Skin of body (tissue), 3 donors: ENCODE measurements at places on chromosomes 12 and 14. TPM values are rescaled to one million over a fixed set of nuclear protein-coding genes. Genes with fewer than 3 reads are reported as not detected.

KIF26A gene
- 8.1 TPM for total RNA-seq

SAMD15 gene
- total RNA-seq = 0.79 TPM

MYL2 gene
- total RNA-seq = 43.5 TPM

TAS2R42 gene
- not detected for total RNA-seq

C12orf42 gene
- total RNA-seq = 0.30 TPM

PMCH gene
- total RNA-seq = not detected

TSPAN19 gene
- total RNA-seq = not detected

ZNF839 gene
- 12.1 TPM for total RNA-seq

RHOJ gene
- total RNA-seq = 21.6 TPM

DAO gene
- not detected for total RNA-seq

BEGAIN gene
- 1.4 TPM for total RNA-seq

RNASE3 gene
- 2.7 TPM for total RNA-seq

CLEC1B gene
- 0.39 TPM for total RNA-seq

KITLG gene
- total RNA-seq = 34.1 TPM

TSHR gene
- 2.9 TPM for total RNA-seq

PPM1H gene
- 7.1 TPM for total RNA-seq

LRP6 gene
- total RNA-seq = 62.2 TPM

STXBP6 gene
- total RNA-seq = 7.6 TPM

E2F7 gene
- 2.9 TPM for total RNA-seq

SART3 gene
- total RNA-seq = 88.6 TPM

TRHDE gene
- 12.1 TPM for total RNA-seq

DTX1 gene
- total RNA-seq = 9.0 TPM

KLRC3 gene
- 0.30 TPM for total RNA-seq

PRR4 gene
- total RNA-seq = 1.6 TPM

CCDC175 gene
- not detected for total RNA-seq

PLXNC1 gene
- total RNA-seq = 15.5 TPM

GLI1 gene
- 7.2 TPM for total RNA-seq

ABCD4 gene
- total RNA-seq = 38.5 TPM
